ENCODE measurements at places on chromosomes 16 and 17.

- DNase-seq = no peak
Observed at GRCh38 chr16:14186007-14186794, 115.1 kb downstream of the MRTFB start.

DNA sequence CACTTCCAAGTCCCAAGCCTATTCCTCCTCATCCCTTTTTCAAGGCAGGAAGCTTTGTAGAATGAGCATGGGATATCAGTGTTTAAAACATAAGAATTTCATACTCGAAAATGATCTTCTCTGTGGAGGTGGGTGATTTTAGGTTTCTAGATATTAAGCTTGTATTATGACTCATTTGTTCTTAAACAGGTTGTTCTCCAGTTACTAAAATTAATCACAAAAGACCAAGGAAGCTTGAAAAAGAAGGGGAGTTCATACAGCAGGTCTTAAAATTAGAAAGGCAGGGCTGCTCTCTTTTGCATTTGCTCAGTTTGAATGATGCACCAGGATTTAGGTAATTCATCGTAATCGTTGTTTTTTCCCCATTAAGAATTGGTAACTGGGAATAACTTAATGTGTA, 208.7 kb downstream of the PRKCA start:
- no peak for DNase-seq

- DNase-seq = peak; percentile 67
Observed at GRCh38 chr16:25109643-25110042, 1.9 kb upstream of the LCMT1 start.

- no peak for DNase-seq
Observed at GRCh38 chr16:23949630-23950290, 114.0 kb downstream of the PRKCB start.

GRCh38 chr17:55450232-55450825, 28.7 kb upstream of the MMD start:
- no peak for DNase-seq

GRCh38 chr16:85519540-85520231, 93.4 kb upstream of the GSE1 start:
- no peak for DNase-seq

DNA sequence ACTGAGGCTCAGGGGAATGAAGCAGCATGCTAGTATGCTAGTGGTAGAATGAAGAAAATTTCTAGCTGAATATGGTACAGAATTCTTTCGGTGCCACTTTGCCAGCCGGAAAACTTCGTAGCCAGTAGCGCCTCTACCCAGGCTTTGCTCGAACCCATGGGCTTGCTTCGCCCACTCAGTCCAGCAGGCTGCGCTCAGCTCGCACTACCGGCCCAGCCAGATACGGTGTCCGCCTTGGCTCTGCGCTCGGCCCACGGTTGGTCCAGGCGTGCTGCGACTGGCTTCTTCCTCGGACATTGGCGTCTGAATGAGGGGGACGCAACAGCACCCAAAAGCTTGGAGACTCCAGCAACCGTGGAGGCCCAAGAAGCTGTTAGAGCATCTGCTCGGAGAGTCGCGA, 372.5 kb upstream of the CDH8 start:
- DNase-seq = no peak

DNA sequence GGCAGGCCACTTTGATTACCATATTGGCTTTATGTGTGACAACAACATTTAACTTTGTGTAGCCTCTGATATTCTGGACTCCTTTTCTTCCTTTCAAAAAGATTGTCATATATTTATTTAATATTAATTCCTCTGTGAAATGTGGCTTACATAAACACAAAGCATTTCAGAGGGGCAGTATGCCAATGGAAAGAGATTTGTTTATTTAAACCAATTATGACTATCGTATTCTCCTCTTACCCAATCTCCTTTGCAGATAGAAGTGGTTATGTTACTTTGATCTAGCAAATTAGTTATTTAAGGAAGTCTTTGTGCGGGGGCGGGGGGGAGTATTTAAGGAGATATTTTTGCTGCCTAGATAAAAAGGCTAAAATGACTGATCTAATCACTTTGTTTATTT, 573.7 kb upstream of the KIF2B start:
- no peak for DNase-seq

DNA sequence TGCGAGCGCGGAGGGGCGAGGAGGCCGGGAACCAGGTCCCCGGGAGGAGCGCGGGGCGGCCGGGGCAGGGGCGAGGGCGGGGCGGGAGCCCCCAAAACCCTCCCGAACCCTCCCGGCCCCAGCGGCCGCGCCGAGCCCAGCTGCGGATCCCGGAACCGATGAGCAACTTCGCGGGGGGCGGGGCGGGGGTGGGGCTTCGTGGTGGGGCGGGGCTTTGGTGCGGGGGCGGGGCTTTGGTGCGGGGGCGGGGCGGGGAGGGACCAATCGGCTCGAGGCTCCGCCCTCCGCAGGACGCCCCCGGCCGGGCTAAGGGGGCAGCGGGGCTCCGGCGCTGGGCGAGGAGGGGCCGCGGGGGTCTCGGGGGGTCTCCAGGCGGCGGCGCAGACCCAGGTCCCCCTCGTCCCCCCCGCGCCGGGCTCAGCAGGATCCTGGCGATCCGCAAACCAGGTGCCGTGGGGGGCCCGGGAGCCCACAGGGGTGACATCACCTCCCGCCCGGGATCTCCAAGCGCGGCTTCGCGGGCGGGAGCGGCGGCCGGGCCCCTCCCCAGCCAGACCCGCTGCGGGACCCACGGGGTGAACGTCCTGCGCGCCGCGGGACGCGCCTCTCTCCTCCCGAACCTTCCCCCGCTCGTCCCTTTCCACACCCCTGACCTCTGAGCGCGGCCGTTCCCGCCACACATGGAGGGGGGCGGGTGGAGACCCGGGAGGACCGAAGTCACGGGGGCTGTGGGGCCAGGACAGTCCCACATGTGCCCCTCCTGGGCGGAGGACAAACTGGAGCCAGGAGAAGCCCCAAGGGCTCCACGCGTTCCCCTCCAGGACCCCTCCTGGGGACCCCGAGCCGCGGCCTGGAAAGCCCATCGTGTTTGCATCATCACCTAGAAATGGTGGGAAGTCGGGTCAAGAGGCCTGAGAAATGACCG, at the start of gene ABR:
TSS of gene ABR (minus strand) at position 164 of the 925 bp plus-strand sequence. CDS start 254 bp downstream, outside the sequence.
- DNase-seq = no peak

DNA sequence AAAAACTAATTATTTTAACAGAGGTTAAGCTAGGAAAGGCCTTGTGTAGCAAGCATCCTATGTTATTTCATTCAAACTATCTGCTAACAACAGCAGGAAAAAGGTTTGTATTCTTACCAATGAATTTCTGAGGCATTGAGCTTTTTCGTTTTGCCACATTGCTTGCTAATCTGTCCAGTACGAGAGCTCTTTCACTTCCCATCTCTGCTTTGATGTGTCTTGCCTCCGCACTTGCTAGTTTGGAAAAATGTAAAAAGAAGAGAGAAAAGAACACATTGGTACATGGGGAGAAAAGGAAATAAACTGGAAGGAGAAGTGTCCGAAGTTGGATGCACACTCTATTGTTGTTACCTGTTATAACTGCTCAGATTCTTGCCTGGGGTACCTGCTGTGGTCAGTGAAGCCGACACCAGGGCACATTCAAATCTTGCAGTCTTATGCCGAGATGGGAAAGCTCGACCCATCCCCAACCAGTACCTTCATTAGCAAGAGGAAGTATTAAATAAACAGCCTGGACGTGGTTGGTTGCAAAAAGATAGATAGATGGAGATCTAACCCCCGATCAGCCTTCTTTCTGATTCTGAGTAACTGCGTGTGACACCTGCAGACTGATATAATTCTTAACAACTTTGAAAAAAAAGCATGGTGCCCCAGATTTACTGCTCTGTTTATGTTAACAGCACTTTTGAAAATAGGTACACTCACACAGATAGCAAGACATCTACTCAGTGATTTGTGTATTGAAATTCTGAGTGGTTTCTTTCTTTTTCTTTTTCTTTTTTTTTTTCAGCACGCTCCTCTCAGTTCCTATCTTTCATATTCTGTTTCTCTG, 40.0 kb downstream of the GRB7 start:
- no peak for DNase-seq

DNA sequence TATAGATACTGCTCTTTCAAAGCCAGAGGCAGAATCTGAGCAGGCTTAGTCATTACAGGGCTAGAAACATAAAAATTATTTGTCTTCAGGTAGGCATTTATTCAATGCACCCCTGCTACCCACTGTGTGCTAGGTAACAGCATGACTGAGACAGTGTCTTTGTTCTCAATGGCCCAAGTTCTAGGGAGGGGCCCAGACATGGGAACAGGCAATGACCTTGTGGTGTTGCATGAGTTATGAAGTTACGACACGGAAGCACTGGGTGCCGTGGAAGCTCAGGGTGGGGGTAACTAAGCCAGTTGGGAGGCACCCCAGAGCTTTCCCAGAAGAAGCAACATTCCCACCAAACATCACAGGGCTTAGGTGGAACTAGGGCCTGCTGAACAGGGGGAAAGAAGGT, 87.0 kb downstream of the CPPED1 start:
- no peak for DNase-seq

GRCh38 chr17:510226-510917, 157.8 kb upstream of the RPH3AL start:
- DNase-seq = no peak

- DNase-seq = no peak
Observed at GRCh38 chr17:8708025-8708461, 36.6 kb downstream of the CCDC42 start.

DNA sequence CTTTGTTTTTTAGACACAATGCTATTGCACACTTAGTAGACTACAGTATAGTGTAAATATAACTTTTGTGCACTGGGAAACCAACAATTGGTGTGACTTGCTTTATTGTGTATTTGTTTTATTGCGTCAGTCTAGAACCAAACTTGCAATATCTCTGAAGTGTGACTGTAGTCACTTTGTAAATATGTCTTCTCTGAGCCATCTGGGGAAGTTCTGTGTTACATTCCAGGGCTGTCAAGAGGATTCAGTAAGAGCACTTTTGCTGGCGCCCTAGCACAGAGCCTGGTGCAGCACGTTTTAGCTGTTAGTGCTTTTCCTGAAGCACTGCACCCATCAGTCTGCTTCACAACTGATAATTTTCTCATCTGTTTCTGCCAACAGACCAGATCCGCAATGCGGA, 73.2 kb downstream of the NT5M start:
- peak; percentile 15 for DNase-seq

DNA sequence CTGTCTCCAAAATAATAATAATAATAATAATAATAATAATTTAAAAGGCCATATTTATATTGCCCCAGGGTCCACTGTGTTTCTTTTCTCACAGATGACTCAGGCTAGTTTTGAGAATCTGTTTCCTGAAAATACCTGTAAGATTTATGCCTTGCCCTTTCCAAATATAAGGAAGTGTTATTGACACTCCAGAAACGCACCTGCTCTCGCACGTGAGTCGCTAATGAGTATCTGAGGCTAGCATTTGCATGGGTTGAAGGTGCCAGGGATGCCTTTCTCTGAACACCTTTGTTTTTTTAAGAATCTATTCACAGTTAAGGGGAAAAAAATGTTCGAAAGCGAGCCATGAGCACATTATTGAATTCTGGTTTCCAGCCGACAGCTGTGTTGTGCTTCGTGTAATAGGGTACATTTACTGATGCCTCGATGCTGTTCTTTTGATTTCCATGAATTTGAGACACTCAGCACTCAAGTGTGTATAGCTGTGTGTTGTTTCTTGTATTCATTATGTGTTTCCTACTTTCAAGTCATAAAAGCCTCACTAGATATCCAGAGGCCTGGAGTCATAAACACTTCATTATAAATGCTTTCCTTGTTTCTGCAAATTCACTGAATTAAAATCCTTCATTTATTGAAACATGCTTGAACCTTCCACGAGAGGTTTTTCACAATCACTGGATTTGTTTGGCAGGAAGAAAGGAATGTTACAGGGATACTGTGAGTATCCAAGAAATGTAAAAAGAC, 45.0 kb upstream of the NOL11 start:
- DNase-seq = no peak

- no peak for DNase-seq
Observed at GRCh38 chr17:33769066-33769465, 476.0 kb upstream of the ASIC2 start.

- peak; percentile 92 for DNase-seq
Observed at GRCh38 chr17:62778990-62779681, 29.0 kb downstream of the MARCHF10 start.

DNA sequence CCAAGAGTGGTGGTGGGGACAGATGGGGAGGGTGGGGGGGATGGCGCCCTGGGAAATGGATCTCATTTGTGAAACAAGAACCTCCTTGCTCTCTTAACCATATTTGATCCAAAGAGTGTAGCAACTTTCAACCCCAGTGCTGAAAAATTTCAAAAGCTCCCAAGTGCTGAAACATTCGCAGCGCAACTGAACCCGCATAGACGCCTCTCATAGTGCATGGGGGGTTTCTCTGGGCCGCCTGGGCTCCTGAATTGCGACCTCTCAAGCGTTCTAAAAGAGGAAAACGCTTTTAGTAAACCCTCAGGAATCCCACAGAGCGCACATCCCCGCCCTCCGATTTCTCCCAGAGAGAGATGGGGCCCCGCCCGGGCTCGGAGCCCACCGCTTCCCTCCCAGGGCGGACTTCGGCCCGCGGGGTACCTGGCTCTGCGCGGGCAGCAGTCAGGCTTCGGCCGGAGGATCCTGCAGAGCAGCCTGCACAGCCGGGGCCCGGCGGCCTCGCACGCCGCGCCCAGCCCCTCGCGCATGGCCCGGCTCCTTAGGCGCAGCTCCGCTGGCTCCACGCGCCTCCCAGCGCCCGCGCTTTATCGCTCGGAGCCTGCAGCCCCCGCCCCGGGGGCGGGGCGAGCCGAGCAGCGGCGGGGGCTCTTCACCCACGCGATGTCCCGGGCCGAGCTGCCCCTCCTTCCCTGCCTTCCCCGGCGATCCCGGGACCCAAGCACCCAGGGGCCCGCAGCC, 7.0 kb downstream of the NOS2 start:
- DNase-seq = no peak

DNA sequence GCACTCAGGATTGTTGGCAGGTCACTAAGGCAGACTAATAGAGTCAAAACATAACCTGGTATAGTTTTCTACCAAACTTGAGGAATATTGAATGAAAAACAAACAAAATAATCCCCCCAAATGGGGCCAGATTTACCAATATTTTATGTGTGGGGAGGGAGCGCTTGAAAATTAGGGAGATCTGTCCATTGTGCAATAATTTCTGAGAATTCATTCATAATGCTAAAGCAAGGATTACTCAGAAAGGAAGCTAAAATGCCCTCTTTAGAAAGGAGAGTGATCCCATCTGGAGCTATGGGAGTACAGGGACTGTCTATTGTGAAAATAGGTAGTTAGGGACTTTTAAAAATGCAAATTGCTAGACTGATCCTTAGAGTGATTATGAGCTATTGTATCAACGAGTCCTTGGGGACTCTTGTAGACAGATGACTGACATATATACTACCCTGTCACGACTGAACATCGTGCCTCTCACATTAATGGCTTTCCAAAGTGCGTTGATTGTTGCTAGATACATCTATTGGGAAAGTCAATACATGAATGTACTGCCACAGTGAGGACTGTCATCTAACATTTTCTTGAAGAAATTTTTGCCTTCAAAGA, 193.6 kb downstream of the AATF start:
- DNase-seq = no peak

GRCh38 chr17:69441179-69441578, 26.7 kb downstream of the MAP2K6 start:
- DNase-seq = no peak

Measured in amniotic stem cell (primary cell).